ENCODE measurements at places on chromosomes 1 and 21. TPM values are rescaled to one million over a fixed set of nuclear protein-coding genes. Genes with fewer than 3 reads are reported as not detected.

- no peak for DNase-seq
Measured at GRCh38 chr1:152514715-152515433, 592 bp downstream of the CRCT1 start.

The GBP5 gene
- 3.0 TPM for total RNA-seq

DNA sequence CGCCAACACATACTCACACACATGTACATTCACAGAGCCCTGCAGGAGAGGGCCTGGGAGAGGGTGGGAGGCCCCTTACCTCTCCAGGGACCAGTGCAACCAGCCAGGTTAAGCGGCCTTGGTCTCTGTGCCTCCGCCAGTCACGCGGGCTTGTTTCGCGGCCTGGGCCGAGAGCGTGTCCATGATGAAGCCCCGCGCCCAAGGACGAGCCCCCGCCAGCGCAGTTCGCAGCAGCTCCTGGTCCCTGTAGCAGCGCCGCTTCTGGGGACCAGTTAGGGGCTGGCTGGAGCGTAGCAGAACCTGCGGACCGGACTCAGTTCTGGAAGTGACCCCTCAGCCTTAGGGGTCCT lies 7.3 kb upstream of the FAM167B start:
- DNase-seq, result no peak

The FHAD1 gene
- total RNA-seq, result 0.34 TPM

The SPRR2G gene
- total RNA-seq, result not detected

DNA sequence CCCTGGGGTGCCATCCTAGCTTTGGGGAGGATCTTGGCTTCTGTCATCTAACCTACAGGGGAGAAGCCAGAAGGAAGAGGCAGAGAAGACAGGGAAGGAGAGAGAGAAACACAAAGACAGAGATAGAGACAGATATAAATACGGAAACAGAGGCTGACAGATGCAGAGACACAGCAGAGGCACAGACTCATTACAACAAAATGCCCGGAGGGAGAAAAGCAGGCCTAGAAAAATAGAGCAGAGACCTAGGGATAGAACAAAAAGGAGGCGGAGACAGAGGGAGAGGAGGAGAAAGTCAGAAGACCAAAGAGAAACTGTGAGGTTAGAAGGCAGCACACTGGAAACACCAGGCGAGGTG lies 1.9 kb downstream of the PEAR1 start:
- no peak for DNase-seq

The OR2L2 gene
- not detected for total RNA-seq

DNA sequence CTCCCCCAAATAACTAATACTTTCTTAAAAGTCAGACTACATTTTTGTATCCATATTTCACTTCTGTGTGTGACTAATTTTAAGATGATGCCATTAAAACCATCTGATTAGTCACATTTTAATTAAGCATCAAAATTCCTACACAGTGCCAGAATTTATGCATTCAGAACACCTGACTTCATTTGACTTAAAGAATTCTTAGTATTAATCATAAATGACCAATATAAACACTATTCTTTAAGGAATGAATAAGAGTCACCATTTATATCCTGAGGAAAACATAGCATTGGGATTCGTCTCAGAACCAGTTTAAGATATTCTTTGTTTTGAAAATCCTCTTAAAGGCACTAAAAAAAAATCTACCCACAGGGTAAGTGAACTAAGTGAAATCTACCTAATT lies 37.0 kb downstream of the TM2D1 start:
- DNase-seq, result no peak

The C1orf53 gene
- total RNA-seq, result 0.34 TPM

The KCNA3 gene
- total RNA-seq, result not detected

The SLAMF8 gene
- total RNA-seq, result not detected

The SYTL1 gene
- total RNA-seq, result 1.8 TPM

The SIK1 gene
- 0.34 TPM for total RNA-seq

DNA sequence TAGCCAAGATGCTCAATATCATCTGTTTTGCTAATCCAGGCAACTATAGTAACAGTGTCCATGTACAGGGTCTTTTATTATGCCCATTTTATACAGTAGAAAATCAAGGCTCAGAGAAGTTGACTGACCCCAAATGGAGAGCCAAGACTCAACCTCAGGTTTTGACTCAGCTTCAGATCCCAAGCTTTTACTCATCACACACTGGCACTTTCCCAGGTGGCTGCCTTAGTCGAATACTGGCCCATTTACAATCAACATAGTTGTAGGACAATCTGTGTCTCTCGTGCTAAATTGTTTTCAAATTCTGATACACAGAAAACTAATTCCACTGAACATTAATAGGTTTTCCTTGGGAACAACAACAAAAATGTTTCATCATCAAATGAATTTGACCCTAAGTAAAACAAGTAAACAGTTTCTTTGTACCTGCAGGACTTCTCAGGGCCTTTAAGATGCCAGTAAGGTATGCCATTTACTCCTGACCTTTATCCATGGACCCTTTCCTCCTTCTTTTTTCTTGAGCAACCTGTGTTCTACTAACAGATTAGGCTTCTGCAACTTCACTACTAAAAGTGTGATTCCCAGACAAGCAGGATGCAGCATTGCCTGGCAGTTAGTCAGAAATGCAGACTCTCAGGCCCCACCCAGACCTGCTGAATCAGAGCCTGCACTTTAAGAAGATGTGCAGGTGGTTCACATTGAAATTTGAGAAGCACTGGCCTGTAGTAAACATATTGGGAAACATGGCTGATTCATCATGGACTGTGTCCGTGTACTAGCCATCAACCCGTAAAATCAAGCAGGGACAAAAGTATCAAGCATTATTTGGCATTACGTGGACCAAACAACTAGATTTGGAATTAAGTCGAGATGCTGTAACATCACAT lies 128.8 kb downstream of the RRAGC start:
- DNase-seq, result no peak

DNA sequence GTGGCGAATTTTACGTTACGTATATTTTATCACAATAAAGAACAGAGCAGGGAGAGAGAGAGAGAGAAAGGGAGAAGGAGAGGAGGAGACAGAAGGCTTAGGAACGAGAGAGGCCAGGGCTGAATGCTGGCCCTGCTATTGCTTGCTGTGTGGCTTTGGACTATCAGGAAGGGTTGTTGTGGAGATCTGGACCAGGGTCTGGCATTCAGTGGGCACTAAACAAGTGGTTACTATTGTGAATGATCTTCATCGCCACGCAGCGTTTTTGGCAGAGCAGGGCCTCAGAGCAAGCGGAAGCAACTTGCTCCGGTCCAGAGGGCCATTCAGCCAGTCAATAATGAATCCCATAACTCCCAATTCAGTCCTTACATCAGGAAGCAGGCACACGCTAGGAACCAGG lies 26.4 kb downstream of the PIK3C2B start:
- no peak for DNase-seq

- DNase-seq, result no peak
Measured at GRCh38 chr1:58620926-58621325, 43.9 kb upstream of the TACSTD2 start.

The BSDC1 gene
- total RNA-seq, result 117 TPM

DNA sequence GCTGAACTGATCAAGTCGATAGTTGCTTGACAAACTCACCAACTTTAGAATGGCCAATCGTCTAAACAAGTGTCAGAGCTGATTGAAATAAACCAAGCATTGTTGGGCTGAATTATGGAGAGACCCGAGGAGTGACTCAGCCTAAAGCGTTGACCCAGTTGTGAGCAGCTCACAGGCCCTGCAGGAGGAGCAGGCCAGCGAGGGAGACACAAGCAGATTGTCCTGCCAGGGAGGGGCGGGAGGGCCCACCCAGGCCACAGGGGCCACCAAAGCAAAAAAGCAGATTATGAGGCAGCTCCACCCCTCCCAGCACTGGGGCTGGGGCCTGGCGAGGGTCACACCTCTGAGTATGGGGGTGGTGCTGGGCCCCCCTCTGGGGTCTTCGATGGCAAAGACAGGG lies 10.1 kb upstream of the MATN1 start:
- DNase-seq, result no peak

The DVL1 gene
- 56.5 TPM for total RNA-seq

DNA sequence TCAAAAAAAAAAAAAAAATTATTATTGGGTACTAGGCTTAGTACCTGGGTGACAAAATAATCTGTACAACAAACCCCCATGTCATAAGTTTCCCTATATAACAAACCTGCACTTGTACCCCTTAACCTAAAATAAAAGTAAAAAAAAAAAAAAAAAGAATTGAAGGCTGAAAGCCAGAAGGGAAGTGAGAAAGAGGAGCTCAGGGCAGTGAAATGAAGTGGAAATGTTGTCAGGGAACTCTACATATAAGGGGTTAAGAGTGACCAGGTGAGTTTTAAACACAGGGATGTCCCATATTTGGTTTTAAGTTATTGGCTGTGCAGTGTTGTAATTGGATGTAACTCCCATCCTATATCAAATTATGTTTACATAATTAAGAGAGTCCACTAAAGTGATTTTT lies 85.7 kb upstream of the ABCD3 start:
- DNase-seq, result no peak

GRCh38 chr1:85344256-85344694 lies 67.8 kb upstream of the BCL10 start:
- no peak for DNase-seq

The ATP6V1G3 gene
- total RNA-seq, result not detected

DNA sequence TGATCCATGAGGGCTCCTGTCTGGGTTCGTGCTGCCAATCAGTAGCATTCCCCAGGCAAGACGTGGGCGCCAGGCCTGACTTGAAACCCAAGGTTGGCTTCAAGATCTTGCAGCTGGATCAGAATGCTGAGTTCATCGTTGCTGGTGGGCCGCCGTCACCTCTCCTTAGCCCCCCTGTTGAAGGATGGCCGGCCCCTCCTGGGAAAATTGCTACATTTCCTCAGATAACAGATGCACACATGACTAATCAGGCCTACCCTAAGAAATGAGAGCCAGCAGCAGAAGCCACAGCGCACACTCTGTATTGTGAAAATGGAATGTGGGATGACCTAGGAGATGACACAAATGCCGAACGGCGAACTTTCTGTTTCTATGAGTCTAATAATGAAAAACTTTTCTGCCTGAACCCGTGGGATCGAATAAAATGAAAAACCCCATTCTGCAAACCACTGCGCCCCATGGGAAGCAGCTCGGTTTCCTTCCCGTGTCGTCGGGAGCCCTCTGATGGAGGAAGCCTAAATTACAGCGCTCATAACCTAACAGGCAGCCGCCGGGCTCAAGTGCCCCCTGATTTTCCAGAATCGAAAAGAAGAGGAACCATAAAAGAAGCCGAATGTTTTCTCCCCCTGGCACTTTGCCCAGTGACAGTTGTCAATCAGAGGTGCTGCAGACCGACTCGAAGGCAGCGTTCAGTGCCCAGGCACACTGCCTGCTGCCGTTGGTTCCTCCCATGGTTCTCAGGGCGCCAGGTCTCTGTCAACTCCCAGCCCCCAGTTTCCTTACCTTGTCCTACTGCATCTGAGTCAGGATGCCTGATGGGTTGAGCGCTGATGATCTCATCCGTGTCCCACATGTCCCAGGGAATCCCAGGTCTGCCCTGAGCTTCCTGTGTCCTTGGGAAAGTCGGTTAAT lies 38.2 kb upstream of the H6PD start:
- DNase-seq, result no peak
